ENCODE measurements at places on chromosomes 6 and 20. TPM values are rescaled to one million over a fixed set of nuclear protein-coding genes. Genes with fewer than 3 reads are reported as not detected.

Gene MMP24
- total RNA-seq: 75.0 TPM

Gene PTGIS
- 4.9 TPM for total RNA-seq

Gene MEI4
- total RNA-seq: 0.25 TPM

Gene SRSF12
- 27.5 TPM for total RNA-seq

Gene HUS1B
- 0.74 TPM for total RNA-seq

Gene CDSN
- total RNA-seq: not detected

Gene TPBG
- total RNA-seq: 3.7 TPM

Gene DUSP15
- total RNA-seq: 4.4 TPM

Gene HAO1
- not detected for total RNA-seq

Gene ESF1
- 14.0 TPM for total RNA-seq

Gene DEFB124
- not detected for total RNA-seq

Gene SMLR1
- not detected for total RNA-seq

Gene MDC1
- total RNA-seq: 7.9 TPM

Gene SCRT2
- 4.7 TPM for total RNA-seq

Gene MAP3K7
- total RNA-seq: 34.9 TPM

Gene DHX16
- 18.7 TPM for total RNA-seq

Gene SLC17A2
- not detected for total RNA-seq

Gene EBF4
- total RNA-seq: 10.6 TPM

Gene LPA
- 0.25 TPM for total RNA-seq

Gene EFCAB8
- total RNA-seq: not detected

Gene VGLL2
- not detected for total RNA-seq

Gene ADAM33
- total RNA-seq: 2.0 TPM

Gene SLC35B2
- total RNA-seq: 23.8 TPM

Gene MDFI
- 8.4 TPM for total RNA-seq

Data from temporal lobe (tissue), 4 donors.